ENCODE measurements at places on chromosomes 11 and 22.

GRCh38 chr22:21624120-21624879 lies 5.5 kb downstream of the YDJC start:
- DNase-seq = no peak

DNA sequence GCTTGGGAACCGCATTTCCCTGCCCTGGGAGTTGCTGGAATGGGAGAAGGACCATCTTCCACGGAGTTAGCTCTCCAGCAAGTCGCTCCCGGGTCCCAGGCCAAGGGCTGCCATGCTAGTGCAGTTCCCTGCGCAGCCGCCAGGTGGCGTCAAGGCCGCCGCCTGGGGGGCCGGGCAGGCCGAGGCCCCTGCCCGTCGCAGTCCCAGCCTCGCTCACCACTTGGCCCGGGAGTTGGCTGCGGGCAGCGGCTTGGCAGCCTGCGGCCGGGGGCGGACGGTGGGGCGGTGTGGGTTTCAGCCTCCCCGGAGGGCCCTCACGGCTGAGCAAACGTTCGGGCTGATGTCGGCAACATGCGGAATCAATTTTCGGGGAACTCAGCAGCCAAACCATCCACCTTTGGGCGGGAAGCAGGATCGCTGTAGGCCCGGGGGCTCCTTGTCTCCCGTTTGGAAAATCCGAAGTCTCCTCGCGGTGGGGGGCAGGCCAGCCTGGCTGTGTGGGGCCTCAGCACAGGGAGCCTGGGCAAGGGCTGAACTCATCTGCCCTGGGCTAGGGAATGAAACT lies 415.1 kb downstream of the SOX6 start:
- DNase-seq = no peak

DNA sequence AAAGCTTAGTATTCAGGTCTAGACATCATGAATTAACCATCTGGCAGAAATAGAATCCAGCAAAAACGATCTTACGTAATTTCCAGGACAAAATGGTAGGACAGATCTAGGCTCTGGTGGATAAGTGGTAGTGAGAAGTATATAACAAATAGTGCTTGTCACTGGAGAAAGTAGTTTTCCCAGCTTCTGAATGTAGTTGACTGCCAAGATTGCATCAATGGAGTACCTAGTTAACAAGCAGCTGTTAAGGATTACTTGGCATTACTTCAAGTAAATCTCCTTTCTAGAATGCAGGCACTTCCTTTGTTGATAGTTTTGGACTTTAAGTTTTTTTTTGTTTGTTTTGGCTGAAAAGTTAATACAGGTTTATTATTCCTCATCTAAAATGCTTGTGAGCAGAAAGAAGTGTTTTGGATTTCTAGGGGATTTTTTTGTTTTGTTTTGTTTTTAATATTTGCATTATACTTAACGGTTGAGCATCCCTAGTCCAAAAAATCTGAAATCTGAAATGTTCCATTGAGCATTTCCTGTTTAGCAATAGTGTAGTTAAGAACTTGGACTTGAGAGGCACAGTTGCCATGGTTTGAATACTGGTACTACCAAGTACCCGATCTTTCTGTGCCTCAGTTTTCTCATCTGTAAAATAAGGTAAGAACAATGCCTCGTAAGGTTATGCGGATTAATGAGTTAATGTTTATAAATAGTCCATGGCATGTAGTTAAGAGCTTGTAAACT lies 20.3 kb downstream of the FAM118B start:
- DNase-seq = no peak

GRCh38 chr11:115321605-115322289 lies 182.5 kb downstream of the CADM1 start:
- DNase-seq = no peak

DNA sequence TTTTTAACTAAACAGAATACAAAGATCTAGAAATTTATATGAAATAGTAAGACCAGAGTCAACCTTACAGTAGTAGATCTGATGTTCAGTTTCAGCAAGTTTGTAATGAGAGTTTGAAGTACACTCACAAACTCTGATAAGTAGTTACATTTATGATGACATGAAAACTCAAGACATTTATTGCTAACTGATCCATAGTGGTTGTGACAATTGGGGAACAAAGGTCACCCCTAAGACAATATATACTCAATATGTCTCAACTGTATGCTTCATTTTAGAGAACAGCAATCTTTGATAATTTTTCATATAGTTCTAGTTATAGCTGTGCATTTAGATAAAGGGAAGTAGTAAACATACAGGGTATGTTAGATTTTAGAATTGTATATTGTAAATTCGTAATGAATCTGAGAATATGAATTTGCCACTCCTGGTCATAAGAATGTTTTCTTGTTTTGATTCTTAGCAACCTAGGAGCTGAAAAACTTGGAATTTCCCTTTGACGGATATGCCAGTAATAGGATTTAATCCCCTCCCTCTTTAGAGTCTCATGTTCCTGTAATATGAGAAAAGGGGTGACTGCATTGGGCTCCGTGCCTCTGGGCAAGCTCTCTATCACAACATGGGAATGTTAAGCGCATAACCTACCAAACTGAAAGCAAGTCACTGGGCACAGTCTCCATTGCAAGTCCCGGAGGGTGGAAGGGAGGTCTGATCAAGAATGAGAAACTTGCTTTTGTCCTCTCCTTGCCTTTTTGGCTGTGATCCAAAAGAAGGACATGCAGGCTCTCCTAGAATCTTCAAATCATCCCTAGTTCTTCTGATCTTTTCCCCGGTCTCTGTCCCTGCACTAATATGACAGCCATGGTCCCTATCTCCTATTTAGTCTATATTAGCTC lies 11.4 kb downstream of the OR10D3 start:
- DNase-seq = no peak

DNA sequence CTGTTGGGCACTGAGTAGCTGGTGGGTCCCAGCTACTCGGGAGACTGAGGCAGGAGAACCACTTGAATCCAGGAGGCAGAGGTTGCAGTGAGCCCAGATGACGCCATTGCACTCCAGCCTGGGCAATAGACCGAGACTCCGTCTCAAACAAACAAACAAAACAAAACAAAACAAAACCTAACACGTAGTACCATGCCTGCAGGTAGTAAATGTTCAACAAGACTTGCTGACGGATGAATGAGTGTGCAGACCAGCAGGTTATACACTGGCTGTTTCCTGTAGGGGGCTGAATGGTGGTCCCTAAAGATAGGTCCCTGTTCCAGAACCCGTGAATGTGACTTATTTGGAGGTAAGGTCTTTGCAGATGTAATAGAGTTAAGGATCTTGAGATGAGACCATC lies 12.8 kb upstream of the MRGPRD start:
- DNase-seq = no peak

- no peak for DNase-seq
Observed at GRCh38 chr11:75796091-75796435, 18.9 kb upstream of the UVRAG start.

DNA sequence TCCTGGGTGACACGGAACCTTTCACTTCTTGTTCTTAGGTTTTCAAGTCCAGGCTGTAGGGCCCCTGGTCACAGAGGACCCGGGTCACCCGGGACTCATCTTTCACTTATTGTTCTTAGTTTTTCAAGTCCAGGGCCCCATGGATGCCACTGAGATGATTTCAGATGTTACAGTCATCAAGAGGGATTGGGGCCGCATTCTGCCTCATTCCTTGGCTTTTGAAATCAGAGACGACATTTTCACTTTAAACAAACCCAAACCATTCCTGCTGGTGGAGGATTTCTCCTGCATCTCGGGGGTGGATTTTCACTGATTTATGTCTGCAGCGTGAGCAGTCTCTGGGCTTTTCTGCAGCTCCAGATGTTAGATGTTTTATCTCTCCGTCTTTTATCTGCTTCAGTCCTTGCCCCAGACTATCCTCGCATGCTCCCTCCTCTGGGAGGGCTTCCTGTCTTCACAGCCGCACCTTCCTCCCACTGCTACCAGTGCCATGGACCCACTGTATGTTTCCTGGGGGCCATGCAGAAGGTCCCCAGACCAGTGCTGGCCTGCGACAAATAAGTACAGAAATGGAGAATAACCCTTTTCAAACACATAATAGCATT lies 27.4 kb downstream of the FBLN1 start:
- DNase-seq = no peak

GRCh38 chr11:28708075-28708474 lies 599.9 kb downstream of the METTL15 start:
- DNase-seq = no peak

DNA sequence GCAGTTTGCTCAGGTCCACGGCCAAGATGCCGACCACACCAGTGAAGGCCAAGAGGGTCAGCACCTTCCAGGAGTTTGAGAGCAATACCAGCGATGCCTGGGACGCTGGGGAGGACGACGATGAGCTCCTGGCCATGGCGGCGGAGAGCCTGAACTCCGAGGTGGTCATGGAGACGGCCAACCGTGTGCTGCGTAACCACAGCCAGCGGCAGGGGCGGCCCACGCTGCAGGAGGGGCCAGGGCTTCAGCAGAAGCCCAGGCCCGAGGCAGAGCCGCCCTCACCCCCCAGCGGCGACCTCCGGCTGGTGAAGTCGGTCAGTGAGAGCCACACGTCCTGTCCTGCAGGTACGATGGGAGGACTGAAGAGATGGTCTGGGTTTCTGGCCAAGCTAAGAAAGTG lies 31.0 kb downstream of the TBC1D22A start:
- no peak for DNase-seq

DNA sequence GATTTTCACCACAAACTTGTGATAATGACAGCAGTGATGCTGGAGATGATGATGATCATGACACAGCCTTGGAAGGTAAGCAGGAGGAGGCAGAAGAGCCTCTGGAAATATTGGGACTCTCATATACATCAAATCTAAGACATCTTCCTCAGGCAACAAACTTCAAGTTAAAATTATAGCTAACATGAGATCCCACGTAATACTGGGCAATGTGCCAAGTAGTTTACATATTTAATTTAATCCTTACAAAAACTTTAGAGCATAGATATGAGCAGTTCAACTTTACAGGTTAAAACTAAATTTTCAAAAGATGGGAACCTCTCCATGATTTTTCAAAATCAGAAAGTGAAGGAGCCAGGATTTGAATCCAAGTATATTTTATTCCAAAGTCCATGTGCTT lies 19.0 kb downstream of the OR52B2 start:
- no peak for DNase-seq

GRCh38 chr11:122162095-122162494 lies 46.1 kb upstream of the BLID start:
- no peak for DNase-seq

All from NCI-H2081 (cell line).